ENCODE measurements at places on chromosomes 12 and 14.

GRCh38 chr14:70893062-70893845, 14.0 kb upstream of the PCNX1 start:
- DNase-seq = no peak

DNA sequence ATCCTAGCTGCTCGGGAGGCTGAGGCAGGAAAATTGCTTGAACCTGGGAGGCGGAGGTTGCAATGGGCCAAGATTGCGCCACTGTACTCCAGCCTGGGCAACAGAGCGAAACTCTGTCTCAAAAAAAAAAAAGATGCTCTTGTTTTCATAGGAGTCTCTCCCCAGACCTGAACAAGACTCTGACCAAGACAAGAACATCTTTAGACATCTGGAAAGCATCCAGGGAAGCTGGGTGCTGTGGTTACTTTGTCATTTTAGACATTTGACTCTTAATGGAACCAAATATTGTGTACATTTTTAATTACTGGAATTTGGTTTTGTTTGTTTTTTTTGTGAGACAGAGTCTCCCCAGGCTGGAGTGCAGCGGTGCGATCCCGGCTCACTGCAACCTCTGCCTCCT, 21.1 kb upstream of the ATF1 start:
- no peak for DNase-seq

- DNase-seq = peak; percentile 42
Observed at GRCh38 chr12:56020423-56021184, at the start of gene IKZF4. Gene IKZF4 (plus strand): TSS chr12:56021043. CDS start chr12:56021494, 451 bp downstream.

GRCh38 chr14:19920021-19920657, at the start of gene OR4K5:
Gene OR4K5 (plus strand): TSS chr14:19920607. CDS start chr14:19920607, 0 bp downstream.
- DNase-seq = no peak

- no peak for DNase-seq
Observed at GRCh38 chr14:92409043-92409442, 86.1 kb downstream of the SLC24A4 start.

DNA sequence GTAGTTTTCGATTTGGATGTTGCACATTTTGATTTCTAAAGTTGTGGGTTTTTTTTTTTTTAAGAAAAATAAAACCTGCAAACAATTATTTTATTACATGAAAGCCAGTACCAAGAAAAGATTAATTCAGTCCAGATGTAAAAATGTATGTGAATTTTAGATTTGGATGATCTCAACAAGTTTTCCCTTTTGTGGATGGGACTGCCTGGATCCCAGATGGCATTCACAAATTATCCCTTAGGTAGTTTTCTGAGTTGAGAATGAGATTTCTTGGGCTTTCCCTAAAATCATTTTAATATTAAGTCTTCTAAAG, 2.8 kb downstream of the FRMD6 start:
- no peak for DNase-seq

GRCh38 chr12:46084666-46085631, 94.6 kb upstream of the SCAF11 start:
- no peak for DNase-seq

GRCh38 chr14:35900741-35901140, 74.6 kb downstream of the BRMS1L start:
- DNase-seq = peak; percentile 79

- DNase-seq = peak; percentile 49
Observed at GRCh38 chr14:90850487-90850886, 34.3 kb upstream of the TTC7B start.

- DNase-seq = no peak
Observed at GRCh38 chr14:94284221-94284620, 8.8 kb downstream of the SERPINA10 start.

DNA sequence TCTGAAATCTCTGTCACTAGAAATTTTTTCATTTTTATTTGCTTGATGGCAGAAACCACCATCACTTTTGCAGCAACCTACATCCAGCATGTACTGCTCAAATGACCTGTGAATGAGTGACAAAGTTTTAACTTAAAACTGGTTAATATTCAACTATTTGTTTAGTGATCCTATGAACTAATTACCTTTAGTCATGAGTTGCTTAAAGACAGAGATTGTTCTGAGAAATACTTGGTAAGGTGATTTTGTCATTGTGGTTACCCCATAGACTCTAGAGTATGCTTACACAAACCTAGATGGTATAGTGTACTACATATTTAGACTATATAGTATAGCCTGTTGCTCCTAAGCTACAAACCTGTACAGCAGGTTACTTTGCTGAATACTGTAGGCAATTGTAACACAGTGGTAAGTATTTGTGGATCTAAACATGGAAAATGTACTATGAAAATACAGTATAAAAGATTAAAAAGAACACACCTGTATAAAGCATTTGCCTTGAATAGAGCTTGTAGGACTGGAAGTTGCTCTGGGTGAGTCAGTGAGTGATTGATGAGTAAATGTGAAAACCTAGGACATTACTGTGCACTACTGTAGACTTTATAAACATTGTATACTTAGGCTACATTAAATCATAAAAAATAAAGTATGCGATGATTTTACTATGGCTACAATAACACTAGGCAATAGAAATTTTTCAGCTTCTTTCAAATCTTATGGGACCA, 256.6 kb upstream of the PPFIA2 start:
- DNase-seq = no peak

GRCh38 chr14:90556012-90556477, 159.2 kb downstream of the CALM1 start:
- peak; percentile 60 for DNase-seq

DNA sequence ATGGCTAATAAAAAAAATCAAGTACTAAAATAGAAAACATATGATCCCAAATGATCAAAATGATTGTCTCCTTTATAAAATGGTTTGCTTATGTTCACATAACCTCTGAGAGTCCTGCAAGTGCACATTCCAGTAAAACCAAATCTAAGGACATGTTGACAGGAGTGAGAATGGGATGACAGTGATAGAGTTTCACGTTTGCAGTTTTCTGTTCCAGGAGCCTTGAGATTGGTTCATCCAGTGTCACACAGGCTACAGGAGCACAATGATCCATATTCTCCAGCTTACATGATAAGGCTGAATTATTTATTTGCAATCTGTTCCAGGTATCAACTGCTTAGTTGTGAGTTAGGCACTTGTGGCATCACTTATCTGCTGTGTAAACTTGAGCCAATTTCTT, 1.5 kb upstream of the GYS2 start:
- no peak for DNase-seq

- no peak for DNase-seq
Observed at GRCh38 chr12:66380769-66381535, 78.7 kb downstream of the HELB start.

DNA sequence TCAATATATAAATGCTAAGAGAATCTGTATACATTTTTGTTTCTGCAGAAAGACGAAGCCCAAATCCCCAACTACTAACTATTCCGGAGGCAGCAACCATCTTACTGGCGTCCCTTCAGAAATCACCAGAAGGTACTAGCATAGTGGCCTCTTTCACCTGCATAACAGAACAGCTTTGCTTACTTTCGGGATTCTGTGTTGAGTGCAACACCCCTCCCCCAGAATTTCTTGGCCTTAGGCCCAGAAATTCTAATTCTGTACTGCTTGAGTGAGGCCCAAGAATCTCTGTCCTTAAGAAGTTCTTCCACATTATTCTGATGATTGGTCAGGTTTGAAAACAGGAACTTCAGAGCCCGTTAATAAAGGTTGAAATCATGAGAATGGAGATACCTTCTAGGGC, 2.9 kb downstream of the SPX start:
- DNase-seq = peak; percentile 36

DNA sequence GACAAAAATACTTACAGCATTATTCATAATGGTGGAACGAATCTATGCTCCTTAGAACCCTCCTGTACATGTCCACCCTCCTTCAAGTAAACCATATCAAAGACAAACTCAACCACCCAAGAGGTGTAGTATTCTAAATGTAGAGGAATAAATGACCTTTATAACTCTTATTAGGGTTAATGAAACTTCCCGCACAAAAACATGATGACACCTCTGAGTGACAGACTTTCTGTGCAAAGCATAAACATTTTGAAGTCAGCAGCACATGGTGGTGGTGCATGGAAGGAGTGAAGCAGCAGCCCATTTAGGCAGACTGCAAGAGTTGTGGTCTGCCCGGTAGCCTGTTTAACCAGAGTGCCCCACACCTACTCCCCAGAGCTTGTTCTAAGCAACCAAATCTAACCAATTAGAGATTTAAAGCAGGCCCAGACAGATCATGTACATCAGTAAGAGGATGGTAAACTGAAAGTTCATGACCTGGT, 615 bp upstream of the ASB8 start:
- DNase-seq = no peak

DNA sequence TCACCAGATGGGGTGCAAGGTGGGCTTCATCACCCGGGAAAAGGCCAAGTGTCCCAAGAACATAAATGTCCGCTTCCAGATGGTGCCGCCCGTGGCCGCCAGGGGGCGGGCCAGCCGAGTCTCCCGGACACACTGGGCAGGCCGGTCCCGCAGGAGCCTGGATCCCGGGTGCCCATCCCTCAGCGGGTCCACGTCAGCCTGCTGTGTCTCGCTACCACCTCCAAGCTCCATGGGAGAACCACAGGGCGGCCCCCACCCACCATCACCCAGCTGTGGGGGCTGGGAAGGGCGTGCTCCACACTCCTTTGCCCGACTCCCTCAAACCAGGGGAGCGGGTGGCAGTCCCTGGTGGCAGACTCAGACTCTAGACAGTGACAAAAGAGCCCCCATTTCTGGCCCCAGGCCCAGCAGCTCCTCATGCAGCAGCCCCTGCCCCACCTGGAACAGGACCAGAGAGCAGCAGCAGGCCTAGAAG, 22.0 kb upstream of the NUDT14 start:
- peak; percentile 58 for DNase-seq

GRCh38 chr12:47754881-47755280, 3.8 kb downstream of the RAPGEF3 start:
- peak; percentile 57 for DNase-seq

DNA sequence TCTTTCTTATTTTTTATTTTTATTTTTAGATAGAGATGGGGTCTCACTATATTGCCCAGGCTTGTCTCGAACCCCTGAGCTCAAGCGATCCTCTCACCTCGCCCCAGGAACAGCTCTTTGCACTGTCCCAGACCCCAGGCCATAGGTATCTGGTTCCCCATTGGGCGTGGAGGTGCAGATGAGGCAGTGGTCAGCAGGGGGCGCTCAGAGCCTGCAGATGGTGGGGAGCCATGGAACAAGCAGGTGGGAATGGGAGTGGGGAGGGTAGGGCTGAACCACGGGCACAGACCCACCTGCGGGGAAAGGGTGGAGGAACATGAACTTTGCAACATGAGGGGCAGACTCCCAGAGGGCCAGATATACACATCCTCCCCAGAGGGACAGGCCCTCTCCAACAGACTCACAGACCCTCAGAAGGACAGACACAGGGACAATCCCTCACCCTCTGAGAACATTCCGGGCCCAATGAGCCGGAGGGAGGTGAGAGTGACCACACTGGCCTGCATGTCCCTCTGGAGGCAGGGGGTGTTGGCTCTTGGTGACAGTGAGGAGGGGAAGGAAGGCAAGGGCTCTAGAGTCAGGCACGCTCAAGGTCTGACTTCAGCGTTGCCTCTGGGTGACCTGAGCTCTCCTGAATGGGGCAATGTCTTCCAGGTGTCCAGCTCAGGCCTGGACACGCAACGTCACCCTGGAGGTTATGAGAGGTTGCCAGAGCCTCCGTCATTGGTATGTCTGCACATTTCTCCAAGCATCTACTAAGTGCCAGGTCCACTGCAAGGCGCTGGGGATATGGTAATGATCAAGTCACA, 34.9 kb downstream of the KRT80 start:
- DNase-seq = peak; percentile 56

- no peak for DNase-seq
Observed at GRCh38 chr12:68559246-68559645, 51.5 kb upstream of the RAP1B start.

- DNase-seq = no peak
Observed at GRCh38 chr14:61121355-61121787, 140.3 kb downstream of the SLC38A6 start.

- no peak for DNase-seq
Observed at GRCh38 chr12:62689042-62689839, 222.6 kb downstream of the MON2 start.

- DNase-seq = no peak
Observed at GRCh38 chr14:23136566-23137133, 17.6 kb upstream of the CEBPE start.

DNA sequence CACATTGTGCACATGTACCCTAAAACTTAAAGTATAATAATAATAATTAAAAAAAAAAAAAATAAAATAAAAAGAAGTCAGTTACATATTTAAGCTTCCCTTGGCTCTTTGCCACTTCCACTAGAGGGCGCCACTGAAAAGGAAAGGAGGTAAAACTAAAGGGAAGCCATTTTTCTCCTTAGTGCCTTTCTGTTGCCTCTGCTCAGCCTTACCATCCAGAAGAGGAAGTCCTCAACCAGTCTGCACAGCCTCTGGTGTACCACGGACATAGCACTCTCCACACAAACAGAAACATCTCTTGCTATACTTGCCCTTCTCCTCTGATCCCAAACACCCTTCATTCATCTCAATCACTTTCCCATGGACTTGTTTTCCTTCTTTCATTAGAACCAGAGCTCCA, 169.0 kb upstream of the EEA1 start:
- peak; percentile 70 for DNase-seq

DNA sequence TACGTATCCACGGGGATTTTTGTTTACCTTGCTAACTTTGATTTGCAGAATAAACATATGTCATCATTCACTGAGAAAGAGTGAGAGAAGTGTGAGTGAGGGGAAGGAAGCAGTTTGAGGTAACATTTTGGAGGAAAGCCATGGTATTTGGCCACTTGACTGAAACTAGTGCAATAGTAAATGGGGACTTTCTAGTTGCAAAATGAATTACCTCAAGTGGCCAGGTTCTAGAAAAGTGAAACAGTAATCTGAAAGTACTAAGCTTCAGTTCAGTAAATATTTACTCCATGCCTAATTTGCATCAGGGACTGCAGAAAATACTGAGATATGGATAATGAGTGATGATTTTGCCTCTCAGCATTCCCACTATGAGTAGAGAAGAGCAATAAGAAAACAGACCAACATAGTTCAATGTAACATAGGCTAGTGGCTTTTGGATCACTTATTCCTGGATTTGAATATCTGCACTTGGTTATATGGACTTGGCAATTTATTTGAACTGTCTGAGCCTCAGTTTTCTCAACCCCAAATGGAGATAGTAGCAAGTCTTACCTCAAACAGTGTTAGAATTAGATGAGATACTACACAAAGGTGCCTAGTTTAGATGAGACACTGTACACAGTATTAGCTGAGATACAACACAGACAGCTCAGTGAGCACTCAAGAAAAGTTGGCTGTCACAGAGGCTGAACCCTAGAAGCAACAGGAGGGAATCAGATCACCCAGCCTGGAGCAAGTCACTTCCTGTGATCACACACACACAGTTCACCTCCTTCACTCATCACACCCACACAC, 439.1 kb downstream of the NPAS3 start:
- no peak for DNase-seq

Measured in pons (tissue), 1 donor.